ENCODE measurements at places on chromosomes 12 and 14. TPM values are rescaled to one million over a fixed set of nuclear protein-coding genes. Genes with fewer than 3 reads are reported as not detected.

The TMEM119 gene
- not detected for total RNA-seq

The MDP1 gene
- total RNA-seq: 19.8 TPM

The NAA25 gene
- total RNA-seq: 29.2 TPM

The DNAI7 gene
- total RNA-seq: not detected

The NFATC4 gene
- not detected for total RNA-seq

DNA sequence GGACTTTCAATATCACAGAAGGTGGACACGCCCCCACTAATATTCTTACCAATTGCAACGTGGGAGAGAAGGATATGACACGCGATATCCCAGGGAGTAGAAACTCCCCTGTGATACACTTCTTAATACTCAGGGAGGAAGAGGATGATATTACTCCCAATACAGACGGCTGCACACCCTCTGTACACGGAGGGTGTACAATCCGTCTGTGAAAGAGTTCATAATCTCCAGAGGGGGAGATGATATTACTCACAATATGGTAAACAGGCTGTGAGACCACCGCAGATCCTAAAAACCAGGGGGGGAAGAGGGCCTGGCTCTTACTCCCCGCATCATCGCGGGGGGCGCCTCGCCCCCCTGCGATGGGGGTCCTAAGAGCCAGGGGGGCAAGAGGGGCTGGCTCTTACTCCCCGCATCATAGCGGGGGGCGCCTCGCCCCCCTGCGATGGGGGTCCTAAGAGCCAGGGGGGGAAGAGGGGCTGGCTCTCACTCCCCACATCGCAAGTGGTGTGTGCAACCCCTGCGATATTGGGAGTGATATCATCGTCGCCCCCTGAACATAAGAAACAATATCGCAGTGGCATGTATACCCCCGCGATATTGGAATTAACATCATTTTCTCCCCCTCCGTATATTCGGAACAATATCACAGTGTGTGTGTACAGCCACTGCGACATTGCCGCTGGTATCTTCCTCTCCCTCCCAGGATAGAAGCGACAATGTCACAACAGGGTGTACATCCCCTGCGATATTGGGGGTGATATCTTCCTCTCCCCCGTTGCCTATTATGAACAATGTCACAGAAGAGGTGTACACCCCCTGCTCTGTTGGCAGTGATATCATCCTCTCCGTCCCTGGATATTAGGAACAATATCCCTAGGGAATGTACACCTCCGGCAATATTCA is 8.9 kb upstream of the CLEC6A start:
- DNase-seq: no peak

DNA sequence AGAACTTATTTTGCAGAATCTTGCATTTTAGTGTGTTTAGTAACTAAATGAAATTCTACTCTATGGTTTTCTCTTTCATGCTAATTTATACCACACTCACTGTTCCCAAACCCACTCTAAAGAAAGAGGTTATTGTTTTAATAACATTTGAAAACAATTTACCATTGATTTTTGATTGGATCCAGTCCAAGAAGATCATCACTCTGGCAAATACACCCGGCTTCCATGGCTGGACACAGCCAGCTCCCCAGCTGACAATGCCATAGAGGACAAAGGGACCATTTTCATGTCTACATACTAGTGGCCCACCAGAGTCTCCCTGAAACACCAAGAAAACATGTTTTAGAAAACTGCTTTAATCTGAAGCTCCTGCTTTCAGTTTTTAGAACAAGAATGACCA is 42.4 kb downstream of the OVCH1 start:
- no peak for DNase-seq

GRCh38 chr12:6294156-6295093 is 16.1 kb upstream of the PLEKHG6 start:
- DNase-seq: no peak

GRCh38 chr14:71753976-71754375 is 178.3 kb upstream of the RGS6 start:
- no peak for DNase-seq

DNA sequence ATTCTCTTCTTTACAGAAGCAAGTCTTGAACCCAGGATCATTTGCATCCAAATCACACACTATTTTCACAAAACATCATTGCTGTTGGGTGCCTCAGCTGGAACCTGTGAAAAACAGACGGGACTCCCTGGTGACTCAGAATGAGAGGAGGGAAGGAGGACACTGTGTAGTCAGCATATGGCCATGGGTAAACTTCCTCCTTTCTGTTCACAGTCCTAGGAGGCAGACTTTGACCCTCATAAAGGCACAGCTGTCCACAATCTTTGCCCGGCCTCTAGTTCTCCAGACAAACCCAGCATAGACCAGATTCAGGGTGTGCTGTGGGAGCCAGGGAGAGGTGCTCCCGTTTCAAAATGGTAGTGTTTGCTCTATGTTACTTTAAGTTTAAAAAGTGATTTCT is 62.0 kb downstream of the DYRK2 start:
- DNase-seq: peak; percentile 79

GRCh38 chr14:74846968-74847665 is 28.8 kb downstream of the PROX2 start:
- no peak for DNase-seq

- no peak for DNase-seq
Measured at GRCh38 chr12:54033106-54033979, 493 bp downstream of the HOXC5 start.

DNA sequence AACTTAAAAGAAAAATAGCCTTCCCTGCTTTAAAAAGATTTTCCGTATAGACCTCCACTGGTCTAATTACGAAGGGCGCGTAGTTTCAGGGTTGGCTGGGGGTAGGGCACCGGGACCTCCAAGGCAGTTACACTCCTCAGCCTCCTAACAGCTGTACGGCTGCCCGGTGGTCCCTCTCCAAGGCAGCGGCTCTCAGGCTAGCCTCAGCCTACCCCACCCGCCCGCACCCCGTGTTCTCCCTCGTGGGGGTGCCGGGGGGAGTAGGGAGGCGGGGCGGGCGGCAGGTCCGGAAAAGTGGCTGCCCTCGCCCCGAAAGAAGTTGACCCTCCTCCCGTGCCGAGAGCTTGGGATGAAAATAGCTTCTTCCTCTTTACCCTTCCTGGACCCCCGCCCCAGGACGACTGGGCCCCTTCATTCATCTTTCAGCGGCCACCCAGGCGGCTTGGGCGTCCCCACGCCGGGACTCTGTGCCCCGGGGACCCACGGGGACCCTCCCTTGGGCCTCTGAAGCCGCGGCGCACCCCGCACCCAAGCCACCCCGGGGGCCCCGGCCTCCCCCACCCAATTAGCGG is 991 bp upstream of the RCOR1 start:
- DNase-seq: peak; percentile 8

All from Caki2 (cell line).